Stimulated activated CD8-positive, alpha-beta memory T cell treated with anti-CD3 and anti-CD28 coated beads, Interleukin-7, amount 100 ng/mL, for 48 hours (primary cell): ENCODE measurements at places on chromosomes 4 and X.

DNA sequence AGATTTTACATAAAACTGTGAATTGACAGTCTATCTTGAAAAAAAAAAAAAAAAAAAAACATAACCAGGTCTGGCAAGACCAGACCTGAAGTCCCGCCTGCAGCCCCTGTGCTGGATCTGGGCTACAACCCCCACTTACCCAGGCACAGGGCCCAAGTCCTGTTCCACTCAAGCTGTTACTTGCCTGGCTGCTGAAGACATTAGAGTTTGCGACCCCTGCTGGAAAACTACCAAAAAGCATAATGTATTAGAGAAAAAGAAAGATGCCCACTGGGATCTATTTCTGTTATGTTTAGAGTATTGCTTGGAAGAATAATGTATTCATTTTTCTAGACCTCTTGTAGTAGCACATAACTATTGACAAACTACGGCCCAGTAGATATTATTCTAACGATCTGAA lies 4.7 kb downstream of the HS3ST1 start:
- no peak for DNase-seq

DNA sequence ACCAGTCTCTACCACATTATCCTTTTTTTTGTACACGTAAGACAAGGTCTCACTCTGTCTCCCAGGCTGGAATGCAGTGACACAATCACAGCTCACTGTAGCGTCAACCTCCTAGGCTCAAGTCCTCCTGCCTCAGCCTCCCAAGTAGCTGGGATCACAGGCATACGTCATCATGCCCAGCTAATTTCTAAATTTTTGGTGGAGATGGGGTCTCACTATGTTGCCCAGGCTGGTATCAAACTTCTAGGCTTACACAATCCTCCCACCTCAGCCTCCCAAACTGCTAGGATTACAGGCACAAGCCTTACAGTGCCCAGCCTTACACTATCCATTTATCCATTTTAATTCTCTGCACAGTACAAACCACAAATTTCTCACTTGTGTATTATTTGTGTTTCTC lies 58.0 kb downstream of the CLOCK start:
- no peak for DNase-seq

GRCh38 chr4:40627540-40627939 lies 2.1 kb downstream of the RBM47 start:
- no peak for DNase-seq

DNA sequence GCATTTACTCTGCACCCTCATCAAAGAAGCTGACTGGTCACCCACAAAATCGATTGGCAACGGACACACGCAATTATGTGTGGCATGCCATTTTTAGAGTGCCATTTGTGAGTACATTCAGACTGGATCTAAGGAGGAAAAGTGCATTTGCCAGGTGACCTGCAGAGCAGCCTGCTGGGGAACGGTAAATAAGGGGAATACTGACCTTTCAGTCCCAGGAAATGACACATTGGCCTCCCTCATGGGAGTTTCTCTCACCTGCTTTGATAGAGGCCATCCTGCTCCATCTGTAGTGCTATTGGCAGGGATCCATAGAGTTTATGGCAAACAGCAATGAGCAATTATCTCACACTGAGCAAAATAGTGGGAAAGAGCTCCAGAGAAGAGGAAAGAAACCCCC lies 127.8 kb downstream of the DDX53 start:
- no peak for DNase-seq

- DNase-seq: no peak
Measured at GRCh38 chrX:103779141-103779789, 2.6 kb downstream of the PLP1 start.

GRCh38 chrX:10549280-10549679 lies 71.1 kb downstream of the MID1 start:
- DNase-seq: no peak
